ENCODE measurements at places on chromosomes 16 and 17.
A peak's percentile ranks its signal among the peaks of the same experiment; 100 is the strongest.

DNA sequence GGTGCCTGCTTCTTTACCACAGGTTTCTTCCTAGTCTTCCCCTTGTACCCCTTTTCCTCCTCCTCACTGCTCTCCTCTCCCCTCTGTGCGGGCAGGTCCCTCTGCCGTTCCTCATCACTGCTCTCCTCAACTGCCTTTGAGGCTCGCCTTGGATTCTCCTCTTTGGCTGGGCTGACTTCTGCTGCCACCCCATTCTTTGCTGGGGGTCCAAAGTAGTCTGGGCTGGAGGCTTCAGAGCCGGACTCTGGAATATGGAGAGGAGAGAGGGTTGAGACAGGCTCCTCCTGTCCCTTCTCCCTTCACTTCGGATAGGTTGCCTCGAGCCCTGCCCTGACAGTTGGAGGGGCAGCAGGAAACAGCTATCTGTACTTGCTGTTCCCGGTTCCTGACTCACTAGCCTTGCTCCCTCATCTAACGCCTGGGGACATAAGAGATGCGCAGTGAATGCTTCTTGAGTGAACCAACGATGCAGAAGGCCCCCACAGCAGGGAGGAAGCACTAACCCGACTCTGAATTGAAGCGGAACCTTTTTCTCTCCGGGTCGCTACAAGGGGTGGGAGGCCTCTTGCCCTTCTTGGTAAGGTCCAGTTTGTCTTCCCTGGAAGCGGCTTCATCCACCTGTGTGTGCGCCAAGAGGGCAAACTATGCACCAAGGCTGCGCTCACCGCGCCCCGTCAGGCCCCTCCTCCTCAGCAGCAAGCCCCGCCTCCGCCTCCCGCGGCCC is 655 bp downstream of the HIRIP3 start:
- peaks cover 14% of the 10 kb centered on the region for H3K4me1 ChIP-seq
- peaks cover 37% of the 10 kb centered on the region for H3K36me3 ChIP-seq
- H3K27me3 ChIP-seq: no peaks in the 10 kb centered on the region
- H3K4me3 ChIP-seq: peak overlapping the region; percentile 76
- peak overlapping the region; percentile 2 for H3K27ac ChIP-seq

DNA sequence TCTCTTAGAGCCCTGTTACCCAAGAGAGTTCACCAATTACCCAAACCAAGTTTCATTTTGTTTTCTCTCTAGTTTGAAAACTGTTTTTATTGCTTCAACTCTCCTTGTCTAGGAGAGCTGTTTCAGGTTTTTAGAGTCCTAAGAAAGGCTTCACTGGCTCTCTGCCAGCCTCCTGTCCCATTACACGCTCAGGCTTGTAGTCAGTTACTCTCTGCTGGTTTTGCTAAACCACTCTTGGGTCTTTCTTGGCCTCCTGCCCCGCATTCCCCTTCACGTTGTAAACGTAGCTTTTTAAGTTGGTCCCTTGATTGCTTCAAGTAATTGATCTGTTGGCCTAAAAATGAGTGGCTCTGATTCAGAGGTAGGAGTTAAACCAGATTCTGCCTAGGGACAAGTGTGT is 529.1 kb downstream of the MAF start:
- peak; percentile 13 for DNase-seq
- no peaks in the 10 kb centered on the region for H3K36me3 ChIP-seq
- no peak overlapping the region for H3K27ac ChIP-seq
- H3K4me3 ChIP-seq: no peak overlapping the region
- no peaks in the 10 kb centered on the region for H3K4me1 ChIP-seq

GRCh38 chr16:69858191-69859104 is 92.7 kb upstream of the CLEC18A start:
- no peaks in the 10 kb centered on the region for H3K4me1 ChIP-seq
- H3K36me3 ChIP-seq: no peaks in the 10 kb centered on the region
- DNase-seq: no peak
- no peak overlapping the region for H3K4me3 ChIP-seq
- H3K27me3 ChIP-seq: no peaks in the 10 kb centered on the region

DNA sequence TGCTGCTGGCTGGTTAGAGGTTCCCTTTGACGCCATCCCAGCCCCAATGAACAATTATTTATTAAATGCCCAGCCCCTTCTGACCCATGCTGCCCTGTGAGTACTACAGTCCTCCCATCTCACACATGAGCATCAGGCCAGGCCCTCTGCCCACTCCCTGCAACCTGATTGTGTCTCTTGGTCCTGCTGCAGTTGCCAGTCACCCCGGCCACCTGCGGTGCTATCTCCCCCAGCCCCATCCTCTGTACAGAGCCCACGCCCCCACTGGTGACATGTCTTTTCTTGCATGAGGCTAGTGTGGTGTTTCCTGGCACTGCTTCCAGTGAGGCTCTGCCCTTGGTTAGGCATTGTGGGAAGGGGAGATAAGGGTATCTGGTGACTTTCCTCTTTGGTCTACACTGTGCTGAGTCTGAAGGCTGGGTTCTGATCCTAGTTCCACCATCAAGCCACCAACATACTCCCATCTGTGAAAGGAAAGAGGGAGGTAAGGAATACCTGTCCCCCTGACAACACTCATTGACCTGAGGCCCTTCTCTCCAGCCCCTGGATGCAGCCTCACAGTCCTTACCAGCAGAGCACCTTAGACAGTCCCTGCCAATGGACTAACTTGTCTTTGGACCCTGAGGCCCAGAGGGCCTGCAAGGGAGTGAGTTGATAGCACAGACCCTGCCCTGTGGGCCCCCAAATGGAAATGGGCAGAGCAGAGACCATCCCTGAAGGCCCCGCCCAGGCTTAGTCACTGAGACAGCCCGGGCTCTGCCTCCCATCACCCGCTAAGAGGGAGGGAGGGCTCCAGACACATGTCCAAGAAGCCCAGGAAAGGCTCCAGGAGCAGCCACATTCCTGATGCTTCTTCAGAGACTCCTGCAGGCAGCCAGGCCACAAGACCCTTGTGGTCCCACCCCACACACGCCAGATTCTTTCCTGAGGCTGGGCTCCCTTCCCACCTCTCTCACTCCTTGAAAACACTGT is 11.3 kb downstream of the CX3CL1 start:
- H3K27me3 ChIP-seq: peaks cover 14% of the 10 kb centered on the region
- H3K27ac ChIP-seq: no peak overlapping the region
- peak; percentile 48 for DNase-seq
- H3K36me3 ChIP-seq: peaks cover 43% of the 10 kb centered on the region
- H3K4me1 ChIP-seq: peaks cover 29% of the 10 kb centered on the region
- no peak overlapping the region for H3K4me3 ChIP-seq

- peaks cover 10% of the 10 kb centered on the region for H3K4me1 ChIP-seq
- H3K4me3 ChIP-seq: no peak overlapping the region
- peak; percentile 18 for DNase-seq
- H3K27ac ChIP-seq: no peak overlapping the region
Observed at GRCh38 chr16:72985995-72986394, 61.9 kb downstream of the ZFHX3 start.

DNA sequence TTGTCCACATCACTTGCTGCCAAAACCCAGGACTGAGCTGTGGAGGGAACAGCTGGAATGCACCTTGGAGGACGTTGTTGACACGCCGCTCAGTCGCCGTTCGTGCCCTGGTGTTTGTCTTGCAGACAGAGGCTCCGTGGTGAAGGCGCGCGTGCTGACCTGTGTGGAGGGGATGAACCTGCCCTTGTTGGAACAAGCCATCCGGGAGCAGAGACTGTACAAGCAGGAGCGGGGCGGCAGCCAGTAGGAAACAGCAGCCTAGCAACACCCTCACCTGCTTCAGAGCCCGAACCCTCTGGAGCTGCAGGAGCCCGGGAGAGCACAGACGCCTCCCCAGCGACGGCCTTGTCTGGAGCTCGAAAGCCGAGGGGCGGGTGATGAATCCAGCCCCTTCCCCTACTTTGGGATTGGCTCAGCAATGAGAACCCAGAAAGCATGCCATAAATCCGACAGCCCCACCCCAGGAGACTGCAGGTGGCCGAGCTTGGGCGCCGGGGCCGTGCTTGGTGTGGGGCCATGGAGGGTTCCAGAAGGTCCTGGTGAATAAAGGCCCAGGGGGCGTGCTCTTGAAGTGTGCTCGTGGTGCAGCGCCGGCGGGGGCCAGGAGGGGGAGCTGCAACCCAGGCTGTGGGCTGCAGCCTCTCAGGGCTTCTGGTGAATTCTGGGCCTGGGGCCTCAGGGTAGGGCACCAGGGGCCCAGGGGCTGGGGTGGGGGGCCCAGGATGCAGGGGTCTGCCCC is 470 bp upstream of the CDK3 start:
- H3K27ac ChIP-seq: no peak overlapping the region
- peaks cover 48% of the 10 kb centered on the region for H3K36me3 ChIP-seq
- H3K27me3 ChIP-seq: no peaks in the 10 kb centered on the region
- DNase-seq: peak; percentile 34
- no peak overlapping the region for H3K4me3 ChIP-seq

DNA sequence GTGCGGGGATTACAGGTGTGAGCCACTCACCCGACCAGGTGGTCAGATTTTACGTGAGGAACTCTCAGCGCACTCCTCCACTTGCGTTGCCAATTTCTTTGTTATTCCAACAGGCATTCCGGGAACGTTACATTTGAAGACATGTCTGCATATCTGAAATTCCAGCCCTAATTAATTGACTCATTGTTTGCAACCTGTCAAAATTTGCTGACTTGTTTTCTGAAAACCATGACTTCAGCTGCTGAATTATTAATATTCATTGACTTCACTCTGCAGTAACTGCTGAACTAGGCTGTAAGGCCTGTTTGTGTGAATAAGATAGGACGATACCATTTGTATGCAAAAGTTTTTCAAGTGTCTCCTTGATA is 16.6 kb downstream of the G6PC1 start:
- H3K27ac ChIP-seq: no peak overlapping the region
- no peaks in the 10 kb centered on the region for H3K36me3 ChIP-seq
- DNase-seq: no peak
- H3K27me3 ChIP-seq: peaks cover 6% of the 10 kb centered on the region
- no peak overlapping the region for H3K4me3 ChIP-seq

- no peak overlapping the region for H3K27ac ChIP-seq
- no peak for DNase-seq
- H3K4me3 ChIP-seq: no peak overlapping the region
- peaks cover 7% of the 10 kb centered on the region for H3K27me3 ChIP-seq
- peaks cover 3% of the 10 kb centered on the region for H3K4me1 ChIP-seq
Observed at GRCh38 chr17:73706858-73707257, 62.6 kb upstream of the SDK2 start.

DNA sequence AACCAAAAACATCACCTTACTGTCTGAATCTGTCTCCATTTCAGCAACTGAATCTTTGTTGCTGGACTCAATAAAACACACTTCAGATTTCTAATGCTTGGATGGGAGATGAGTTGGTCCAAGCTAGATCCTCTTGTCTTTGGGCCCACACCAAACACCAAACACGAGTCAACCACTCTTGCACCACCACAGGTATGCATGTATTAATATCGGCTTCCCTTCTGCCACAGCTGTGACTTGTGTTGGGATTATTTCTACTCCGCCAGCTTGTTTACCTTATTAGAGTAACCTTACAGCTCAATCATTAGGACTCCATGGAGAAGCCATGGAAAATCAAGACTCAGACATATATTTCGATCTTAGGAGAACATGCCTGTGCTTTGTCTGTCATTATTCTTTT is 49.9 kb downstream of the XYLT1 start:
- H3K4me1 ChIP-seq: no peaks in the 10 kb centered on the region
- no peak overlapping the region for H3K27ac ChIP-seq
- H3K27me3 ChIP-seq: no peaks in the 10 kb centered on the region
- no peak overlapping the region for H3K4me3 ChIP-seq
- H3K36me3 ChIP-seq: no peaks in the 10 kb centered on the region
- no peak for DNase-seq

DNA sequence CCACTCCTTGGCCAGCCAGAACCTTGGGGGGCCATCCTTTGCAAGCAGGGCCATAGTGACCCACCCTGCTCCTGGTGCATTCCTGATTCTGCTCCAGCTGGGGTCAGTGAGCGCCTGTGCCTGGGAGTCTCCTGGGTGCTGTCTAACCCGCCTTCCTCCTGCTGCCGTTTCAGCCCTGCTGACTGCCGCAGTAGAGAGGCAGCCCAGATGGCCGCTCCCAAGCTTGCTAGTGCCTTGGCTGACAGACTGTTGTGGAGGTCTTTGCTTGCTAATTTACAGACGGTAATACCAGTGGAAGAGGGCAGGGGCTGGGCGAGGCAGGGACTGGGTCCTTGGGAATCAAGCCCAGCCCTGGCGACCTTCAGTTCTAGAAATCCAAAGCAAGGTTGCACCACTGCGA is 99.6 kb downstream of the SOCS1 start:
- no peak overlapping the region for H3K4me3 ChIP-seq
- H3K27me3 ChIP-seq: no peaks in the 10 kb centered on the region
- H3K36me3 ChIP-seq: peaks cover 17% of the 10 kb centered on the region
- H3K4me1 ChIP-seq: peaks cover 3% of the 10 kb centered on the region
- no peak for DNase-seq

- no peak overlapping the region for H3K27ac ChIP-seq
- peaks cover 28% of the 10 kb centered on the region for H3K36me3 ChIP-seq
- peaks cover 10% of the 10 kb centered on the region for H3K4me1 ChIP-seq
- DNase-seq: no peak
Observed at GRCh38 chr17:2195729-2196128, 107.9 kb downstream of the SMG6 start.

DNA sequence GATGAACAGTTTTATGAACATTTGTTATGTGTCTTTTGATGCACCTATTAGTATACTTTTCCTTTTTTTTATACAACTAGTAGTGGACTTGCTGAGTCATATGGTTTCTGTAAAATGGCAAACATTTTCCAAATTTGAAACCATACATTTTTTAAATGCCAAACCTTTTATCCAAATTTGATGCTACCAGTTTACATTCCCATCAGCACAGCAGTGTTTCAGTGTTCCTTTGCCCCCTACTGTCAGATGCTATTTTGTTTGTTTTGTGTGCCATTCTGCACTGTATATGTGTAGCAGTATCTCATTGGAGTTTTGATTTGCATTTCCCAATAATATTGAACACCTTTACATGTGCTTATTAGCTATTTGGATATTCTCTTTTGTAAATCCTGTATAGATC is 219.4 kb downstream of the TANC2 start:
- no peak overlapping the region for H3K27ac ChIP-seq
- H3K4me1 ChIP-seq: peaks cover 1% of the 10 kb centered on the region
- no peak for DNase-seq
- no peaks in the 10 kb centered on the region for H3K27me3 ChIP-seq
- H3K36me3 ChIP-seq: no peaks in the 10 kb centered on the region

GRCh38 chr17:17042851-17043460 is 699 bp downstream of the MPRIP start:
- DNase-seq: peak; percentile 67
- peaks cover 3% of the 10 kb centered on the region for H3K36me3 ChIP-seq
- H3K4me3 ChIP-seq: peak overlapping the region; percentile 97
- H3K4me1 ChIP-seq: peaks cover 19% of the 10 kb centered on the region
- H3K27me3 ChIP-seq: no peaks in the 10 kb centered on the region
